NCI-H1092 treated with DMSO at 0.1 percent for 48 hours (cell line): ENCODE measurements at places on chromosomes 11 and 22.

- no peak for DNase-seq
Observed at GRCh38 chr11:118625976-118626375, 18.6 kb downstream of the PHLDB1 start.

GRCh38 chr22:46209262-46209661 is 40.8 kb downstream of the CDPF1 start:
- DNase-seq = no peak

- no peak for DNase-seq
Observed at GRCh38 chr11:111370902-111371578, 8.0 kb downstream of the POU2AF1 start.

DNA sequence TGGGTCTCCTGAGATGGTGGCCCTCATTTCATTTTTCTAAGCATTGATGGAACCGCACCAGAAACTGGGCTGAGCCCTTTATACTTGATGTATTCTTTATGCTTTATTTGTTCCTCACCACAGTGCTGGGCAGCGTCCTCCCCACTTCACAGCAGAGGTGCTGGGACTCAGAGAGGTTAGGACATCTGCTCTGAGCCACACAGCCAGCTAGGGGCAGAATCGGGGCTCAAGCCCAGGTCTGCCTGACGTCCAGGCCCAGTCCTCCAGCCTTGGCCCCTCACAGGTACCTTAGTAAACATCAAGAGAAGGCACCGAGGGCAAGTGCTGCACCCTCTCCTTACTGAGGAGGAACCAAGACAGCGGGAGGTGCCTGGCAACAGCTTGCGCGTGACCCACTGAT is 20.2 kb upstream of the SHISAL1 start:
- no peak for DNase-seq

DNA sequence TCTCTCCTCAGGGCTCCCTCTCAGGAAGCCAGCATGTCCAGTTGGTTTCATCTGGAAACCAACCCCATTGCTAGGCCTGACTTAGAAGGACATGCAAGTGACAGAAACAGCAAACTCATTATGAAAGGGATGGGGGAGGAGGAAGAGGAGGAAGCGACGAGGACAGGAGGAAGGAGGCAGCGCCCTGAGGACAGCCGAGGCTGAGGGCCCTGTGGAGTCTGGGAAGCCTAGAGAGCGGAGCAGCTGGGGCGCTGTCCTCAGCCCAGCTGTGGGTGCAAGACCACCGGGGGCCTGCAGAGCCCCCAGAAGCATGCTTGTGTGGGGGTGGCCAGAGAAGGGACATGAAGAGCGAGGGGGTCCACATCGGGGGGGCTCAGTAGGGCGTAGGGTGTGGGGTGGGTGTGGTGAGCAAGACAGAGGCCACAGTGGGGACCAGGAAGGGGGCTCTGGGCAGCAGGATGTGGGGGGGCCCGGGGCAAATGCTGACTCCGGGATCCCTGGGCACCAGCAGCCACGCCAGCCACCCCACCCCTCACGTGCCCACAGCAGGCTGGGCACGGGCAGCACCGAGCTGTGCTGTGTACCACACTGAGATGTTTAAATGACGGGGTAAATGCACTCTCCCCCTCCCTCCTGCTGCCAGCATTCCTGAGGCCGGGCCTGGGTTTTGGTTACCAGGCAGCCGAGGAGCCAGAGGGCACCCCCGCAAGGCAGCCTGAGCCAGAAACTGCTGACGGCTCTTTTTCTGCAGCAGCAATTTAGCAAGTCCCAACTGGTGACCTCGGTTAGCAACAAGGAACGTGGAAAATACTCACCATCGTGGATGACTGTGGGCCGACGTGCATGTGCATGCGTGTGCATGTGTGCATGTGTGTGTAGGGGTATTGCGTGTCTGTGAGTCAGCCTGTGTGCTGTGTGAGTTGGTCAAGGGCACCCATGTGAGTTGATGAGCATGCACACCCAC is 82.7 kb upstream of the LINC01488 start:
- DNase-seq = no peak

GRCh38 chr11:47716692-47717091 is 1.5 kb upstream of the AGBL2 start:
- no peak for DNase-seq

DNA sequence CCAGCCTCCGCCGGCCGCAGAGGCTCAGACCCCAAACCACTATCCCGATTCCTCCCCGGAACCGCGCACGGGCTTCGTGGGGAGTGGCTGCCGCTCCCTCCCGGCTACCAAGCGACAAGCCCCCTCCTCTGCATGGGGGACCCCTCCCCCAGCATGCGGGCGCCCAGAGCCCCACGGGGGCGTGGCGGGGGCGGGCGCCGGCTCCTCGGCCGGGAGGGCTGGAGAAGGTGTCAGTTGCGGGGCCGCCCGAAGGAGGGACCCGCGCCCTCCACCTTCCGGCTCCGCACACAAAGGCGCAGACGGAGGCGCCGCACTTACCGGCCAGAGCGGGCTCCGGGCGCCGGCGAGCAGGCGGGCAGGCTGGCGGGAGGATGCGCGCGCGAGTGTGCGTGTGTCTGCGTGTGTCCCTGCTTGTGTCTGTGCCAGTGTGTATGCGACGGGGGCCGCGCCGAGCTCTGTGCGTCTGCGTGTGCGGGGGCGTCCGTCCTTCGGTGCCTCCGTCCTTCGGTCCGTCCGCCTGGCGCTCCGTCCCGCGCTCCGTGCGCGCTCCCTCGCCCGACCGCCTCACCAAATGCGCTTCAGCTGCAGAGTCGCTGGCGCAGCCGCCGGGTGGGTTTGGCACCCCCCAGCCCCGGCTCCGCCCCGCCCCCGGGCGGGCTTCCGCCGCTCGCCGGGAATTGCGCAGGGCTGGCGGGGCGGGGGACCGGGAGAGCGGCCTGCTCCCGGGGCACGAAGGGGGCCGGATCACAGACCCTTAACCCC is at the start of gene PTPN5:
PTPN5 (minus strand) TSS at position 592 of the 762 bp plus-strand sequence. CDS start 19,840 bp downstream, outside the sequence.
- DNase-seq = no peak

- DNase-seq = peak; percentile 82
Observed at GRCh38 chr11:117604336-117604995, 192.6 kb downstream of the DSCAML1 start.

- no peak for DNase-seq
Observed at GRCh38 chr22:44891791-44892190, 118.0 kb downstream of the PHF21B start.

DNA sequence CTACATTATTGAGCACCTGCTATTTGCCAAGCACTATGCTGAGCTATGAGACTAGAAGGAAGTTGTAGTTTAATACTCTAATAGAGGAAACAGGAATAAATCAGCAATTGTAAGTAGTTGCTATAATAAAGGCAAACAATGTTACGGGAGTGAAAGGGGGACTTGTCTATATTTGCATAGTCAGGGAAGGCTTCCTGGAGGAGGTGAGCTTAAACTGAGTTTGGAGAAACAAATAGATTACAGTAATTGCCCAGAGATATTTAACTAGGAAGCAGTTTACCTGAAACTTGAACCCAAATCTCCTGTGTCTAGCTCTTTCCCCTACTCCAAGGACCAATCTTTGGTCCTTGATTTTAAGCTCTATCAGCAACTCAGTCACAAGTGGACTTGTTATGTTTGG is 2.1 kb upstream of the ENTHD1 start:
- no peak for DNase-seq

GRCh38 chr11:27433742-27434141 is 38.8 kb downstream of the LGR4 start:
- no peak for DNase-seq

GRCh38 chr11:134949121-134950090 is 537.4 kb upstream of the B3GAT1 start:
- no peak for DNase-seq

DNA sequence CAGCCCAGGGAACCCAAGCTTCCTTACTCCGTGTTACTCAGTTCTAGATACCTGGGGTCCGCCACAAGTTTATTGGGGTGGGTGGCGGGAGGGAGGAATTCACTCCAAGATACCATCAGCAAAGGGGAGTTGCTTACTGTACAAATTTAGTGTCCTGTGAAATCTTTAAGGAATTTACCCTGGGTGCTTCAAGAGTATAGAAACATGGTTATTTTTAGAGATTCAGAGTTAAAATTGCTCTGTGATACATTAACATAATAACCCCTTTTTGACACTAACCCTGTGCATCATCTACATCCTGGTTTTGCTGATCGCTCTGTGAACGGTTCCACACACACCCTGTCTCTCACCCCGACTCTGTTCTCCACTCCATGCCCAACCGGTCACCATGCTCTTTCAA is 18.9 kb upstream of the LYVE1 start:
- DNase-seq = no peak

GRCh38 chr11:19101796-19102520 is 15.0 kb upstream of the ZDHHC13 start:
- no peak for DNase-seq

- no peak for DNase-seq
Observed at GRCh38 chr11:9396310-9396709, 11.9 kb downstream of the IPO7 start.

DNA sequence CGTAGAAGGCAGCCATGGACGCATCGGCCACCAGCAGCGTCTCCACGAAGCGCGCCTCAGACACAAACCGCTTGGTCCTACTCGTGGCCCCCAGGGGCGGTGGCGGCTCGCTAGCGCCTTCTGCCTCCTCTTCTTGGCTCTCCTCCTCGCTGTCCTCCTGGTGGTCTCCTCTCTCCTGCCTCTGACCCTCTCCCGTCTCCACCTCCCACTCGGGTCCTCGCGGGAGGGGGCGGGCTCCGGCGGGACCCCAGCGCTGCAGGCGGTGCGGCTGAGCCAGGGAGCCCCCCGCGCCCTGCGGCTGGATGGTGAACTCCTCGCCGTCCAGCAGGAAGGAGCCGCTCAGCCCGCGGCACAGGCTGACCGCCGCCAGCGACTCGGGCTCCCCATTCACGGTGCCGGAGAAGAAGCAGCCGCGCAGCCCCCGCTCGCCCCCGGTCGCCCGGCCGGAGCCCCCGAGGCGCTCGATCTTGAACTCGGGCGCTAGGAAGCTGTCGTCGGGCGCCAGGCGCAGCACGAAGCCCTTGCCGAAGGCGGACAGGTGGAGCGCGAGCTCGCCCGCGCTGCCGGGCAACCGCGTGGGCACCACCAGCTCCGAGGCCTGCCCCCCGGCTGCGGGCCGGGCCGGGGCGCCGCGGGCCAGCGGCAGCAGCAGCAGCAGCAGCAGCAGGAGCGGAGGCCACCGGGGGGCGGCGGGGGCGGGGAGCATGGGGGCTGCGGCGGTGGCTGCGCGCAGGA is 661 bp downstream of the ADAMTS8 start:
- DNase-seq = peak; percentile 35

DNA sequence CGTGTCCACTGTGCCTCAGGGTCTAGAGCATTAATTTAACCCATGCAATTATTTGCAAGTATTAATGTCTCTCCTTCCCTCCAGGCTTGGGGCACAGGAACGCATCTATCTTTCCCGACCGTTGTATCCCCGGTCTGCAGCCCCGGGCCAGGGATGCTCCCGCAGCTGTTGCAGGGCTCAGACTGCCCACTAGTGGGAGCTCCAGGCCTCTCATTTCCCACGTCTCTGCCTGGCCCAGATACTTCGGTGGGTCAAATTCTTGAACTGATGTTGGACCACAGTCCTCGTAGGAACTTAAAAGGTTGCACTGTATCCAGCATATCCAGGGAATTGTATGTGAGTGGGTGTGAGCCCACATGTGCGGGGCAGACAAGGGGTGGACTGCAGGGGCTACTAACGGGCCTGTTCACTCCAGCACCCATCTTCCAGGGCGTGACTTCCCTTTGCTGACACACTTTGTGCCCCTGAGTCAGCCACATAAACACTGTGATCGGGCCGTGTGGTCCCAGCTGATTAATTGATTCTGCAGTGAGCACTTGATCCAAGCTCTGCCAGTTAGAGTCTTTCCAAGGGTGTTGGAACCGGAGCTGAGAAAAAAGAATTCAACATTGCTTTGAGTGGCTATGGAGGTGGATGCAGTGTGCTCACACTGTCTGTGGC is 451.3 kb downstream of the TBC1D22A start:
- no peak for DNase-seq

DNA sequence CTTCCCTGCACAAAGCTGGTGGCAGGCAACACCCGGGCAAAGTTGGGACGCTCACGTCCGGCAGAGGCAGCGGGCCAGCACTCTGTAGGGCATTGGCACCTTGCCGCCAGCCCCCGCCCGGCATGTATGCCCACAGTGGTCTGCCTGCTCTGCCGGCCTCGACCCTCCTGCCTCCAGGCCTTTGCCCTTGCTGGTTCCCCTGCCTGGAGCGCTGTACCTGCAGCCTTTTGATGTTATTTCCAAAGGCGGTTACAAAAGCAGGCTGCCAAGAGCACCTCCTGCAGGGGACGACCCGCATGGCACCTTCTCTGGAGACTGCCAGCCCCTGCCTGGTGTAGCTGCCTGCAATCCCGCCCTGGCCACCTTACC is 56.5 kb upstream of the SHISAL1 start:
- DNase-seq = no peak

GRCh38 chr11:130882138-130882551 is 34.1 kb downstream of the SNX19 start:
- DNase-seq = no peak
